ENCODE measurements at places on chromosomes 3 and 15. TPM values are rescaled to one million over a fixed set of nuclear protein-coding genes. Genes with fewer than 3 reads are reported as not detected.

DNA sequence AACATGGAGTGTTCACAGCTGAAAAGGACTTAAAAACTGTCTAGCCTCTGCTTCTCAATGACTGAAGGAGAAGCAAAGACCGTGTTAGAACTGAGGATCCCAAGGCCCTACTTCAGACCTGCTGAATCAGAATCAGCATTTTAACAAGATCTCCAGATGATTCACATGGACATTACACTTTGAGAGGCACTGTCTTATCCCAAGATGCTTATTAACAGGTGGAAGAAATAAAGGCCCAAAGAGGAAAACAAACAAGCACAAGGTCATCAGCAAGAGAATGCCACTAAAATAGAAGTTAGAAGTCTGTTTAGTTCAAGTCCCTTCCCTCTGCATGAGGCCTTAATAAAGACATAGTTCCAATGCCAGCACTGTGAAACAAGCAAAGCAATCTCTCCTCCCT lies 191.4 kb upstream of the BCL6 start:
- H3K36me3 ChIP-seq = no peaks in the 10 kb centered on the region
- DNase-seq = no peak
- no peak overlapping the region for H3K4me3 ChIP-seq
- peaks cover 17% of the 10 kb centered on the region for H3K4me1 ChIP-seq
- H3K27me3 ChIP-seq = no peaks in the 10 kb centered on the region
- no peak overlapping the region for H3K27ac ChIP-seq

Gene CHDH
- 0.42 TPM for total RNA-seq

GRCh38 chr3:24192469-24193056 lies 247.5 kb downstream of the NR1D2 start:
- no peak overlapping the region for H3K27ac ChIP-seq
- H3K36me3 ChIP-seq = no peaks in the 10 kb centered on the region
- no peak overlapping the region for H3K4me3 ChIP-seq
- DNase-seq = no peak

Gene LYZL4
- total RNA-seq = not detected

DNA sequence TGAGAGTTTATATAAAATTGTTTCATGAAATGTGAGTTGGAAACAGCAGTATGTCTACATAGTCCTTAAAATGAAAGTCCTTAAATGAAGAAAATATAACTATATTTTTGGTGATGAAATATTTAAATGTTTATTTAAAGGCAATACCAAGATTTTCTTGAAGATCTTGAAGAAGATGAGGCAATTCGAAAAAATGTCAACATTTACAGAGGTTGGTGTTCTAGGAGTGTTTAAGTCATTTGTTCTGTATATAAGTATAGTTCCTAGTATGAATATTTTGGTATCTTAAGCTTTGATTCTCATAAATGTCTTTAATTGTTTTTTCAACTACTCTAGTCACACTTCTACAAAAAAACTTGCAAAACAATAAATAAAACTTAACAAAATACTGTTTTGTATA lies 29.0 kb downstream of the NMD3 start:
- peaks cover 39% of the 10 kb centered on the region for H3K36me3 ChIP-seq
- no peaks in the 10 kb centered on the region for H3K27me3 ChIP-seq
- no peak for DNase-seq
- H3K27ac ChIP-seq = no peak overlapping the region

GRCh38 chr3:125115640-125116039 lies 59.8 kb upstream of the HEG1 start:
- no peaks in the 10 kb centered on the region for H3K27me3 ChIP-seq
- no peaks in the 10 kb centered on the region for H3K36me3 ChIP-seq
- DNase-seq = no peak
- H3K27ac ChIP-seq = no peak overlapping the region

Gene HESX1
- total RNA-seq = not detected

Gene ULK4
- total RNA-seq = 12.3 TPM

Gene ACTRT3
- total RNA-seq = 2.6 TPM

Gene LEKR1
- 0.55 TPM for total RNA-seq

Gene GOLGA8J
- total RNA-seq = 0.11 TPM

DNA sequence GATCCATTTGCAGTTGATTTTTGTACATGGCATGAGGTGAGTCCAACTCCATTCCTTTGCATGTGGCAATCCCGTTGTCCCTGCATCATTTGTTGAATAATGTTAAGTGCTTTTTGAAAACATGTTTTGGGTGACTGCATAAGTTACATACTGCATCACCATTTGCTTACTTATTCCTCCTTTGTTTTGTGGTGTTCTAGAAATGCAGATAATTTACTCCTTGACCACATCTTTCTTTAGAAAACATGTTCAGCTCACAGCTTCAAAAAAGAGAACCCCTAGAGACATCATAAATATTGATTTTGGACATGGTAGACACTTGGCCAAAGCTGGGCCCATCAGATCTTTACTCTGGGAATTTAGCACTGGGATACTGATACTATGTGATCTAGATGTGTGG lies 135.3 kb upstream of the DAZL start:
- no peaks in the 10 kb centered on the region for H3K27me3 ChIP-seq
- DNase-seq = no peak
- no peaks in the 10 kb centered on the region for H3K36me3 ChIP-seq
- H3K4me3 ChIP-seq = no peak overlapping the region
- no peak overlapping the region for H3K27ac ChIP-seq
- H3K4me1 ChIP-seq = no peaks in the 10 kb centered on the region

Gene CASR
- total RNA-seq = not detected

Measured in CD8-positive, alpha-beta memory T cell (primary cell).